ENCODE measurements at places on chromosomes 1 and 21.

DNA sequence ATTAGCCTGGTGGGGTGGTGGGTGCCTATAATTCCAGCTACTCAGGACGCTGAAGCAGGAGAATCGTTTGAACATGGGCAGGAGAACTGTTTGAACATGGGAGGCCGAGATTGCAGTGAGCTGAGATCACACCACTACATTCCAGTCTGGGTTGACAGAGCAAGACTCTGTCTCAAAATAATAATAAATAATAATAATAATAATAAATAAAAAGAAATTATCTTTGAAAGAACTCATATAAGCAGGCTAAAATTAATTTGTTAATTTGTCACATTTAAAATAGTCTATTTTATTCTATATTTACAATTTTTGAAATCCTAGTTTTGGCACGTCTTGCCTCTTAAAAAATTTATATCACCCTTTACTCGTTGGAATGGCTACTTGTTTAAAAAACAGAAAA lies 27.6 kb downstream of the CD247 start:
- no peak for DNase-seq

DNA sequence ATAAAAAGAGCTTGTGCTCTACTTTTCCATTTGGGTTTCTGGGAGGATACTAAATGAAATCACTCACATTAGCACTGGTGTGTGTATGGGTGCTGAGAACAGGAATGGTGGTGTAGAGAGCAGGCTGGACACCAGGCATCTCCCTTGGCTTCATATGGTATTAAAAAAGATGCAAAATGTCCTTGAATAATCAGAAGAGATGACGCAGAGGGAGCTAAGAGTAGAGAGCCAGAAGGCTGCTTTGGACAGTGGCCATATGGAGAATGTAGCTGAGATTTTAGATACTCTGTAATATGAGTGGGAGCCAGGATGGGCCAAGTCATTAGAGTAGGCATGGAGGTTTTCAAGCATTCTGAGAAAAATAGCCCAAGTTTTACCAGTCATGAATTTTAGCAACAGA lies 112.3 kb upstream of the ZRANB2 start:
- no peak for DNase-seq

DNA sequence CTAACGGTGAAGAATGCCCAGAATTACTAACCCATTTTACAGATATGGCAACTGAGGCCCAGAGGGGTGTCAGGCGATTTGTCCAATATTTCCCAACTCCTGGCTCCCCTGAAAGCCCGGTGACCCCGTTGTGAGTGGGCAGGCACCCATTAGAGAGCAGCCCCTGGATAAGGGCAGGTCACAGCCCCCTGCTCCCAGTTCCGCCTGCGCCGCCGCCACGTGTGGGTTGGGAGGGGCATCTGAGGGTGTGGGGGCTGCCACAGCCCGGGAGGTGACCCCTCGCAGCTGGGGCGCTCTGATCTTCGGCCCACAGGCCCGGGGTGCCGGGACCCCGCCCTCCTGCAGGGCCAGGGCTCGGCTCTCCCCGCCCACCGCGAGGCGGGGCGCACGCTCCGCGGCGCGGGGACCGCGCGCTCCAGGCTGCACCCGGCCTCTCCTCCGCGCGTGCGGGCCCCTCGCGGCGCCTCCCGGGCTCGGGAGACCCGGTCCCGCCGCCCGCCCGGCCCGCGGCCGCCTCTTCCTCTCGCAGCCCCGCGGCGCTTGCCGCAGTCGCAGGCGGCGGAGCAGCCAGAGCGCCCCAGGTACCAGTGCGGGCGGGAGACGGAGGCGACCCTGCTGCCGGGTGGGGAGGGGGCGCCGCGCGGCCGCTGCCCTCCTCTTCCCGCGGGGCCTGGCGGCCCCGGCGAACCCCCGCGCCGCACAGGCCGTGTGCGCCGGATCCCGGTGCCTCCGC lies at the start of gene HTR6:
Gene HTR6 (plus strand): TSS at position 423 of the 733 bp plus-strand sequence. CDS start 879 bp downstream, outside the sequence.
- peak; percentile 35 for DNase-seq

- DNase-seq = no peak
These were observed 4.4 kb downstream of the RCSD1 start for GRCh38 chr1:167634435-167634834.

DNA sequence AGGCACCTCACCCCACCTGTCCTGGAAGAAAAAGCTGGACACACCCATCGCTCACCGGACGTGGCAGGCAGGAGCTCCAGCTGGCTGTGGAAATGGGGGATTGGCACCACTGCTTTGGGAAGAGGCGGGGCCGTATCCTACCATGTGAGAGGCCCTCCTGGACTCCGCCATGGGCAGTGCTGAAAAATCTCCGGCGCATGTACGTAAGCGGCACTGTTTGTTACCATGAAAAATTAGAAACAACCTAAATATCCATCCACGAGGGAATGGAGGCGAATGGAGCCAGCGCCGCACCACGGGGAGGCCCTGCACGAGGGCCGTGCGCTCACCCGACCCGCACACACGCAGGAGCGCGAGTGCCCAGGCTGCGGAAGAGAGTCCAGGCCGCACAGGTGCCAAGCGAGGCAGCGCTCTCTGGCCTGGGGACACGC lies 3.1 kb downstream of the KRTAP10-8 start:
- no peak for DNase-seq

- DNase-seq = no peak
These were observed 917 bp downstream of the RAP1A start for GRCh38 chr1:111620441-111620971.

GRCh38 chr21:15264084-15264665 lies 199.4 kb upstream of the NRIP1 start:
- no peak for DNase-seq

DNA sequence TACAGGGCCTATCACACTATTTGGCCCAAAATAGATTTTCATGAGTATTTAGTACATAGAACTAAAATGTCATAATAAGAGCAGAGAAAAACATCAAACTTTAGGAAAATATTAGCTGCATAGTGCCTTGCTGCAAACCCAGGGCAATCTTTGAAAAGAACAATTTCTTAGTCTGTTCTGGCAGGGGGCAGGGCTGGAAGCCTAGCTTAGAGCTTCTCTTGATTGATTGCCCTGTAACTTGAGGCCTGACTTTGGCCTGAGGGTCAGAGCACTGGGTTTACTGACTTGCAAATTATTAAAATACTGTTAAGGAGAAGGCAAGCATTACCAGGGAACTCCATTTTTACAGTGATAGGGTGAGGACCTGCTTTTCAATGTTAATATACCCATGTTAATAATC lies 115.8 kb upstream of the SPAG17 start:
- no peak for DNase-seq

DNA sequence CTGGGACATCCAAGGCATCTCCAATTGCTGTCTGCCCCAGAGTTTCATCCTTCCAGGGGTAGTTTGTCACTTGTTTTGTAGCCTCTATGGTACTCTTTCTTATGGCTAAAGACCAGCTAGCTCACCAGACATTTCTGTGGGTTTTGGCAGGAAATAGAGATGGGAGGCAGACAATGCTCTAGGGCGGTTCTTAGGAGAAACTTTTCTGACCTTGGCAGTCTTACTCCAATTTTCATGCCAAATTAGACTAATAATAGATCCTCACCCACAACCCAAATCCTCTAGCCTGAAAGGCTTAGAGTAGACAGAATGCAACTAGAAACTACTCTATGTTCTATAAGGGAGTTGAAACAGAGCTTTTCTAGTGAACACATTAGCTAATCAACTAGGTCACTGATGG lies 69.8 kb downstream of the LRIG2 start:
- DNase-seq = no peak

- DNase-seq = no peak
These were observed 165.8 kb upstream of the C1orf105 start for GRCh38 chr1:172254521-172255222.

- DNase-seq = no peak
These were observed 14.4 kb downstream of the SHISA4 start for GRCh38 chr1:201903135-201903534.

DNA sequence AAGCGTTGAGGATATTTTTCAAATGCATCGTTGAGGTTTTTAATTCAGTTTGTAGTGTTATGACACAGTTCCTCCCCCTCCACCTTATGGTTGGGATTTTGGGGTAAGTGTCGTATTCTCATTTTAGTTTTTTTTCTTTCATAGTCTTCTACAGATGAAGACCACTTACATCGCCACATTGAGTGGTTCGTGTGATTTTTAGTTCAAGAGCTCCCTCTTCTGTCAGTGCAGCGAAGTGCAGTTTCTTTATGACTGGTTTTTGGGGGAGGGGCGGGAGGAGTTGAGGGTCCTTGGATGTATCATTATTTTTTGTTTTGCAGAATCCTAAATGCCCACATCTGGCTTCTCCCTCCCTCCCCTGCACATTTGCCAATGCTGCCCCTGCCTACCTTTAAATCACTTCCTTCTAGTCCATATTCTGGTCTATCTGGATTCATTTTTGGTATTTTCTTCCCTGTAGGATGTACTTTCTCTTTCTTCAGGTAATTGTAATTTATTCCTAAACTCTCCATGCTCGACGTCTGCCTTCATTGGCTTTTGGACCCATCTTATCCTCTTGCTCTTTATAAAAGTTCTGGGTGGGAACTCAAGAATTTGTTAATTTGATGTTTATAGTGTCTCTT lies 433.1 kb downstream of the CAMTA1 start:
- peak; percentile 15 for DNase-seq

GRCh38 chr1:192749349-192749748 lies 59.5 kb upstream of the RGS2 start:
- no peak for DNase-seq

Data from stimulated activated CD4-positive, alpha-beta T cell treated with anti-CD3 and anti-CD28 coated beads, Interleukin-4, amount 100 ng/mL, for 48 hours (primary cell).